Activated T-helper 1 cell treated with anti-CD3 and anti-CD28 coated beads, Interleukin-2, amount 50 U/mL, for 16 hours (primary cell): ENCODE measurements at places on chromosomes 12 and 14.

DNA sequence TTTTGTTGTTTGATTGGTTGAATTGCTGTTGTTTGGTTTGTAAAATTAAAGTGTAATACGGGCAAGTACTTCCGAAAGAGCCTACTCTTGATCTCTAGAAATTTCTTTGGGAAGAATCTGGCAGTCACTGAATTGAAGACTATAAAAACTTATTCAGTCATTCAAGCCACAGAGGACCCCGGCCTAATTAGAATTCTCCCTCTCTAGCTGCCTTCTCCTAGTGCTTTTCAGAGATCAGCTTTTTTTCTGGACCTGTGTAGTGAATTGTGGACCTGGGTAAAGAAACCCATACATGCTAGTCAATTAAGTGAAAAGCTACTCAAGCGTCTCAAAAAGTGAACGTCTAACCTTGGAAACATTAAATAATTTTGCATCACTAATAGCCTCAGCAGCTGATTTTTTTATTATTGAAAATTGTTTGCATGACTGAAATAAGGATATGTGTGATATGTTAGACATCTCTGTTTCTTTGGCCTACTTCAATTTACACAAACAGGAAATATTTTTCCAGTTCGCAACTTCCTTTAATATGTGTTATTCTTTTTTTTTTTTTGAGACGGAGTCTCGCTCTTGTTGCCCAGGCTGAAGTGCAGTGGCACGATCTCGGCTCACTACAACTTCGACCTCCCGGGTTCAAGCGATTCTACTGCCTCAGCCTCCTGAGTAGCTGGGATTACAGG, 27.2 kb downstream of the EFCAB11 start:
- DNase-seq, result no peak

- no peak for DNase-seq
Observed at GRCh38 chr14:86035882-86036281, 505.9 kb downstream of the FLRT2 start.

DNA sequence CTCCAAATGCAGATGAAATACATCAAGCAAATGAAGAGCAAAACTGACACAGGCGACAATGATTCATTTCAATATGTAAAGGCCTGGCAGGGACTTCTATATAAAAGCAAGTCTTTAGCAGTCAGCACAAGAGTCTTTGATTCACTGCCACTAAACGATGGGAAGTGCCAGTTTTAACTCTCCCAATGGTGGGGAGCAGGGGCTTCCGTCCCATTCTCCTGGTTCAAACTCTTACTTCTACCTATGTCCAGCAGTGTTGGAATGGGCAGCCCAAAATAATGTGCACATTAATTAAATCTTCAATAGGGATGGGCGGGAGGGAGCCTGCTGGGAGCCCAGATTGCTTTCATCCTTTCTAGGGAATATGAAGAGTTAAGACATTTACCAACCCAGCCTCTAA, 97.5 kb upstream of the MDM1 start:
- no peak for DNase-seq

GRCh38 chr14:43001731-43002130, 1395.1 kb downstream of the LRFN5 start:
- DNase-seq, result no peak

- DNase-seq, result no peak
Observed at GRCh38 chr12:2092890-2093289, 40.1 kb downstream of the CACNA1C start.

- no peak for DNase-seq
Observed at GRCh38 chr14:67360470-67361206, 510 bp downstream of the EIF2S1 start.

DNA sequence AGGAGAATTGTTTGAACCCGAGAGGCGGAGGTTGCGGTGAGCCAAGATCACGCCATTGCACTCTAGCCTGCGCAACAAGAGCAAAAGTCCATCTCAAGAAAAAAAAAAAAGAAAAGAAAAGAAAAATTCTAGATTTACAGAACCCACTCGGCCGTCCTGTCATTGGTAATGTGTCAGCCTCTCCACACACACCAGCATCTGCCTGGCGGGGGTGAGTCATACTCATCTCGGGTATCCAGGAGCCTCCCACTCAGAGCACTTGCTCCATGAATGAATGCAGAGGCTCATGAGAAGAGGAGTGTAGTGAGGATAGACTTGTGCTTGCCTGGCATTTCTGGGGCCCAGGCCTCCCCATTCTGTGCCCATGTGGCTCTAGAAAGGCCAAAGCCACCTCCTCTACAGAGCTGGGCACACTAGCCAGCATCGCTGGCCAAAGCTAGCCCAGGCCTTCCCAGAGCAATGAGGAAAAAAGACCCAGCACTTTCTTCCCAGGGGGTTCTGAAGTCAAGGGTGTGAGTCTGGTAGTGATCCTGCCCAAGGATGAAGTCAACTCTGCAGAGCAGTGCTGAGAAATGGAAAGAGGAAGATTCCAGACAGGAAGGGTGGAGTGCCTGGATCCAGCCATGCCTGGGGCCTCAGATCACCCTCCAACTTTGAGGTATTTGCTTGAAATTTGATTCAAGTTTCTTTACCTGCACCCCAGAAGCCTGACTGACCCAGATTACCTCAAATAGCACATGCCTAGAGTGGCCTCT, 31.2 kb upstream of the KLC1 start:
- no peak for DNase-seq

DNA sequence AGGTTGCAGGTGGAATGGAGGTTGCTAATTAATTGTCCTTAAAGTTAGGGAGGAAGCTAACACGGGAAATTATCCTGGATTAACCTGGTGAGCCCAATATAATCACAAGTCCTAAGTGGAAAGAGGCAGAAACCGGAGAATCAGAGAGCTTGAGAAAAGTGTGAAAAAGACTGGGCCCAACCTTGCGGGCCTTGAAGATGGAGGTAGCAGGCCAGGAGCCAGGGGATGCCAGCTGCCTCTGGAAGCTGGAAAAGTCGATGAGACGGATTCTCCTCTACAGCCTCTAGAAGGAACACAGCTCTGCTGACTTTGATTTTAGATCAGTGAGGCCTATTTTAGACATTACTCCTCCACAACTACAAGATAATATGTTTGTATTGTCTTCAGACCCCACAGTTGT, 2.1 kb downstream of the SDR9C7 start:
- DNase-seq, result no peak

GRCh38 chr12:9649532-9649940, 20.0 kb upstream of the CLEC2D start:
- DNase-seq, result no peak

- DNase-seq, result no peak
Observed at GRCh38 chr12:106238146-106238545, 9.7 kb downstream of the CKAP4 start.

- peak; percentile 2 for DNase-seq
Observed at GRCh38 chr12:125330645-125331341, 265.6 kb downstream of the AACS start.

- DNase-seq, result no peak
Observed at GRCh38 chr12:39587225-39587624, 32.4 kb downstream of the ABCD2 start.

- no peak for DNase-seq
Observed at GRCh38 chr12:121822393-121823100, 18.7 kb downstream of the SETD1B start.

GRCh38 chr12:121577443-121578180, 3.2 kb downstream of the KDM2B start:
- no peak for DNase-seq

- DNase-seq, result no peak
Observed at GRCh38 chr14:85129921-85130320, 400.0 kb upstream of the FLRT2 start.

- DNase-seq, result no peak
Observed at GRCh38 chr12:21813125-21813524, 38.6 kb upstream of the KCNJ8 start.

GRCh38 chr12:1644534-1645438, 15.8 kb downstream of the WNT5B start:
- no peak for DNase-seq

DNA sequence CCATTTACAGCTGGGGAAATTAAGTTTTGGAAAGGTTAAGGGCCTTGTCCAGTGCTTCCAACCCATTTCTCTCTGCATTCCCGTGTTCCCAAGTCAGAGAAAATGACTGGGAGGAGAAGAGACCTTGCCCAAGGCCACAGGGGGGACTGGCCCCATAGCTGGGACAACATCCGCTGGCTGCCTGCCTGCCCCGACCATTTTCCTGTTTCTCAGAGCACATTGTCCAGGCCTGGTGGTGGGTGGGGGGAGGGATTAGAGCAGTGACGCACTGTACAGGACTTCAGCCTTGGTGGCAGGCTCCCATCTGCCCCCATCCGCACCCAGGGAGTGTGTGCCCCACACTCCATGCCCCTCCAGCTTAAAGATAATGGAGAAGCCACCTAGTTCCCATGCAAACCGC, 27.7 kb downstream of the DIO3 start:
- no peak for DNase-seq

DNA sequence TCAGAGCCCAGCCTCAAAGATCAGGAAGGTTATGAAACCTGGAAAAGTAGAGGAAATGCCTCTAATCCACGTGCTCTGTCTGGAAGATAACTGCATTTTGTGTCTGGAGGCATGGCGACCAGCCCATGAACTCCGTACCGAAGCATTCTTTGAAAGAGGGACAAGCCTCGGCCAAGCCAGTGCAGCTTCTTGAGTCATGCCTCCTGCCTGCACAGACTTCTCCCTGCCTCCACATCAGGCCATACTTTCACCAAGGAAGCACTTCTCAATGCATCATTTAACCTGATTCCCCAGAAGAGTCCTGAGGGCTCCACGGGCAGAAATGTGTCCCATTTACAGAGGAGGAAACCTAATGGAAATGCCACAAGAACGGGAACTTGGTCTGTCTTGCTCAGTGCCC, 3.4 kb downstream of the ACTN1 start:
- no peak for DNase-seq

GRCh38 chr14:89792489-89793366, 161.8 kb downstream of the EFCAB11 start:
- no peak for DNase-seq

GRCh38 chr14:28831126-28831525, 64.5 kb downstream of the FOXG1 start:
- DNase-seq, result no peak

DNA sequence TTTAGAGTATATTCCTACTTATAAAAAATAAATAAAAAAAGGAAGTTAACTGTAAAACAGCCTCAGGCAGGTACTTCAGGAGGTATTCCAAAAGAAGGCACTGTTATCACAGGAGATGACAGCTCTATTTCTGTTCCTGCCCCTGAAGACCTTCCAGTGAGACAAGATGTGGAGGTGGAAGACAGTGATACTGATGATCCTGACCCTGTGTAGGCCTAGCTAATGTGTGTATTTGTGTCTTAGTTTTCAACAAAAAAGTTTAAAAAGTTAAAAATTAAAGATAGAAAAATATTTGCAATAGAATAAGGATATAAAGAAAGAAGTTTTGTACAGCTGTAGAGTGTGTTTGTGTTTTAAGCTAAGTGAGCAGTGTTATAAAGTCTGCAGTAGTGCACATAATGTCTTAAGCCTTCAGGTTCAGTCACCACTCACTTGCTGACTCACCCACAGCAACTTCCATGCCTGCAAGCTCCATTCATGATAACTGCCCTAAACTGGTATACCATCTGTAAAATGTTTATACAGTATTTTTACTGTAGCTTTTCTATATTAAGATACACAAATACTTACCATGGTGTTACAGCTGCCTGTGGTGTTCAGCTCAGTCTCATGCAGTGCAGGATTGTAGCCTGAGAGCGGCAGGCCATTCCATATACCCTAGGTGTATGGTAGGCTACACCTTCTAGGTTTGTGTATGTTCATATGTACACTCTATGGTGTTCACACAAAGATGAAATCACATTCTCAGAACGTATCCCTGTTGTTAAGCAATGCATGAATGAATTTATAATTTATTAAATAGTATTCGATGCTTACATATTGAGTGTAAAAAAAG, 121.1 kb downstream of the ANO6 start:
- DNase-seq, result no peak

DNA sequence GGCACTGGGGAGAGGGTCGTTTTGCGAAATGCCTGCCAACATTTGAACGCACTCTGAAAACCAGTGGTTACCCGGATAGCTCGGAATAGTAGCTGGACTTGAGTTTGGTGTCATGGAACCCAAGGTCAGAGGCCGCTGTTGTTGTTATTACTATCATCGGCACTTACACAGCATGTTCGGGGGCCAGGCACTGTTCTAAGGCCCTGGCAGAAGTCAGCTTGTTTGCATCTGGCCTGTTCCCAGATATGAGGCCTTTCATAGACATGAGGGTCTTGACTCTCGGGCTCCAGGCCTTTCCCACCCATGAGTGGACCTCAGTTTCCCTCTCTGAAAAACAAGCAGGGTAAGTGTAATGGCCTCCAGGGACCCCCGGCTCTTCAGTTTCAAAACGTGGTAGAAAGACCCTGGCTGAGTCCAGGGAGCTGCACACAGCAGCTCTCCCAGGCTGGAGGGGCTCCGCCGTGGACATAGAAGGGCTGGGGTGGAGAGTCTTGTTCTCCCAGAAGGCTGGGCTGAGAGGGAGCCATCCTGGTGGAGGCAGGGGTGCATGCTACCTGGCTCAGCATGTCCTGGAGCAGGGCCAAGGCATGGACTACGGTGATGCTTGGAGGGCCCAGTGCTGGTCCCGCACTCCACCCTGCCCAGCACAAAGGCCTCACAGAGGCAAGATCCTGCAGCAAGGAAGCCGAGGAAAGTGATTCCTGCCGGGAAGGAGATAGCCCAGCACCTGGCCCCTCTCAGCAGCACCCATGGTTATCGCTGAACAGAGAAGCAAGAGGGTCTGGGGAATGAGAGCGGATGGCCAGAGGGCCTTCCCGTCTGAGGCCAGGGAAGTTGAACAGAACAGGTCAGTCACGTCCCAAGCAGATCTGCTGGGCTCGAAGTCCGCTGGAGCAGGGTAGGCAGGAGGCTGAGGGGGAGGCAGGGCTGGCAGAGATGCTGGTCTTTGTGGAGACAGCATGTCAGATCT, 63.5 kb upstream of the C14orf180 start:
- DNase-seq, result no peak

DNA sequence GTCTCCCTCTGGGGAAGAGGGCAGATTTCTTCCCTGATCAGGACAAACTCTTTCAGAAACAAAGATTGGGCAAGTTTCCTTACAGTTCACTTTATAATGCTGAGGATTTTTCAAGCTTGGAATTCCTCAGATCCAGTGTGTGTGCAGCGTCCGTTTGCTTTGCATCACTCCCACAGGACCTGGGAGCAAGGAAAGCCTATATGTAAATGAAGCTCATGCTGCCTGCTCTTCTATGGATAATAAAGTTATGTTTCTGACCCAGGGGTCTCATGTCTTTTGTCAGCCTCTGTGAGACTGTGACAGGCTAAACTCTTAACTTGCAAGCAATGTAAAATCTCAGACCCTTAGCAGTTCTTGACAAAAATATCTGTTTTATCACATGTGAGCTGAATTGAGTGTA, 41.6 kb downstream of the TRHDE start:
- DNase-seq, result no peak

GRCh38 chr12:109387425-109388166, 39.9 kb downstream of the MYO1H start:
- DNase-seq, result no peak

DNA sequence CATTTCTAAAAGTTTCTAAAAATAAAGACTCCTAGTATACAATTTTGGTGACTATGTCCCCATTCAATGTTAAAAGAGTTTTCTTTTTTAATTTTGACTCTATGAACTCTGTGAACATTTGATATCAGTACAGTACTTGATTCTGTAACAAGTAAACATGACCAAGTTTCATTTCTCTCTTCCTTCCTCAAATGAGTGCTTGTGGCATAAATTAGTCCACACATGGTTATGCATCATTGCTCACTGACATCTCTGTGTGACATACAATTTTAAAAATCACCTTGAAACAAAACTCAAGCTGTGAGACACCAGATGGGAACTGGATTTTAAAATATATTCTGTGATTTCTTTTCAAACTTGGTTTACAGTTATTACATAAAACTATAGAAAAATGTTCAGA, 253.9 kb upstream of the MDGA2 start:
- no peak for DNase-seq
